Fibroblast of mammary gland (primary cell): ENCODE measurements at places on chromosomes 12 and 14.

- DNase-seq: no peak
Observed at GRCh38 chr12:59677857-59678256, 82.0 kb downstream of the SLC16A7 start.

DNA sequence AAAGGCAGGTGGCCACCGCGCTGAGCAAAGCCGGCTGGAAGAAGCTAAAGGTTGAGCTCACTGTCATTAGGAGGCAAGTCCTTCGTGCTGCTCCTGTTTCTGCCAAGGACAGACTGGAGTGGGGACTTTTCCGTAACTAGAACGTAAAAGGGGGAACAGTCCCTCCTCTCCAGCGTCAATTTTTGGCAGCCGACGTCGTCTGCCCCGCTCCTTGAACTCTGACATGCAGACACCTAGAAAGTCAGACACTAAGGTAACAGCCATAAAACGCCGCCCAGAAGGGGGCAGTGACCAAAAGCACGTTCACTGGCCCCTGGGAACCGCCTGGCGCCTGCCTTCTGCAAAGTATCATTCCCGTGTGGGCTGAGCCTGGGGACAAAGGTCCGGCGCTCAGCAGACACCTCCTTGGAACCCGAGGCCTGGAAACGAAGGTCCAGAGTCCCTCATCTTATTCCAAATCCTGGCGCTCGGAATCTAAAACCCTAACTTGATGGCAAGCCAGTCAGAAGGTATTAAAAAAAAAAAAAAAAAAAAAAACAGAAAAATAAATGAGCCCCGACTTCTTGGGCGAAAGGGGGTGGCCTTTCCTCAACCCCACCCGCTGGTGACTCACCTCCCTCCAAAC, 1.1 kb upstream of the LRP1 start:
- DNase-seq: no peak

- DNase-seq: no peak
Observed at GRCh38 chr12:131204416-131205274, 250.9 kb downstream of the ADGRD1 start.

- no peak for DNase-seq
Observed at GRCh38 chr12:29255042-29255441, 106.0 kb downstream of the FAR2 start.

GRCh38 chr12:873954-874353, 75.5 kb downstream of the RAD52 start:
- DNase-seq: peak; percentile 22

DNA sequence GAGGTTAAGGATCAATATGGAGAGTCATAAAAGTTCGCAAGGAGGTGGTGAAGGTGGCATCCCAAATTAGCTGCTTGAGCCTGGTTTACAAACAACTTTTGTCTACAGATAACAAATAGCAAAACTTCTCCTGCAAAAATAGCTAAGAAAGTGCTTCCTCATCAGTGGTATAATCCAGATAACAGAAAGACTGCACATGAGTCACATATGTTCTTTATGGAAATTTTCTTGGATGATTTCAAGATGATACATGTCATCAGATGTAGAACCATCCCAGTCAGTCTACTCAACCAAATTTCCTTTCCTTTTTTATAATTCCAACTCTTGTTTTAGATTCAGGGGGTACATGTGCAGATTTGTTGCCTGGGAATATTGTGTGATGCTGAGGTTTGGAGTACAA, 133.0 kb downstream of the BTG1 start:
- no peak for DNase-seq

DNA sequence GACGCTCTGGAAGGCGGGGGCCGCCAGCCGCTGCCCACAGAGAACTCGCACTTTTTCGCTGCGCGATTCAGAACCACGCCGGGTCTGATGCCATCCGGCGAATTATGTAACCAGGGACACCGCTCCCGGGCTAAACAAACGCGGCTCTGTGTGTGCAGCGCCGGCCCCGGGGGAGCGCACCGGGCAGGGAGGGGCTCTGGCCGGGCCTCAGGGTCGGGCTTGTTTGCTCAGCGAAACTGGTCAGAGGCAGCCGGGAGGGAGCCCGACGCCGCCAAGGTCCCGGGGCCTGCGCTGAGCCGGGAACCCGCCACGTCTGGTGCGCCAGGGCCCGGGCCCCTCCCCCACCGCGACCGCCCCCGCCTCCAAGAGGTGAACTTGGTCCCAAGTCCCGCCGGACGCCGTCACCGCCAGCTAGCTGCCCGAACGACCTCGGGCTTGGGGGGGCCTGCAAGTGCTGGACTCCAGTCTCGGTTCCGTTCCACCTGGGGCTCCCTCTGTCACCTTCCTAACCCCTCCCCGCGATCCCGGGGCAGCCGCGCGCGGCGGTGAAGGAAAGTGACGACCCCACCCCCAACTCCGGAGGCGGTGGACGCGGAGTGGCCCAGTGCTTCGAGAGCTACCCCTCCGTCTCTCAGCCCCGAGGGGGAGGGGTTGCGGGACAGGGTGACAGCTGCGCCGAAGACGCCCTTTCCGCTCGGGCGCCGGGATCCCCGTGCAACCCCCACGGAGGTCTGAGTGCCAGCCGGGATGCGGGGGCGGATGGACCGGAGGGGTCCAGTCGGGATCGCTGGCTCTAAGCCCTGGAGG, 848 bp downstream of the CTDSP2 start:
- DNase-seq: no peak

- peak; percentile 28 for DNase-seq
Observed at GRCh38 chr12:113439606-113440030, 17.4 kb downstream of the SDSL start.

- DNase-seq: no peak
Observed at GRCh38 chr14:93104961-93105360, 10.8 kb downstream of the ITPK1 start.

- peak; percentile 91 for DNase-seq
Observed at GRCh38 chr12:124939079-124939420, 24.6 kb upstream of the UBC start.
